ENCODE measurements at places on chromosomes 2 and 18.
A peak's percentile ranks its signal among the peaks of the same experiment; 100 is the strongest.

- DNase-seq = no peak
- H3K27me3 ChIP-seq = peaks cover 3% of the 10 kb centered on the region
- H3K27ac ChIP-seq = no peak overlapping the region
- H3K4me3 ChIP-seq = no peak overlapping the region
- H3K36me3 ChIP-seq = no peaks in the 10 kb centered on the region
- H3K4me1 ChIP-seq = no peaks in the 10 kb centered on the region
Measured at GRCh38 chr18:621291-622043, 24.7 kb downstream of the CLUL1 start.

- H3K36me3 ChIP-seq = no peaks in the 10 kb centered on the region
- peak within 1 kb of the TSS; percentile 73 for H3K4me3 ChIP-seq
- H3K4me1 ChIP-seq = peaks cover 12% of the 10 kb centered on the region
- no peak for DNase-seq
Measured at GRCh38 chr18:61892683-61893308, at the start of gene RNF152. Gene RNF152 (minus strand): TSS chr18:61893007. CDS start chr18:61816463, 76,544 bp downstream.

- no peak for DNase-seq
- H3K27ac ChIP-seq = no peak overlapping the region
- peaks cover 18% of the 10 kb centered on the region for H3K4me1 ChIP-seq
- no peak overlapping the region for H3K4me3 ChIP-seq
Measured at GRCh38 chr2:222290736-222291484, 7.9 kb downstream of the PAX3 start.

DNA sequence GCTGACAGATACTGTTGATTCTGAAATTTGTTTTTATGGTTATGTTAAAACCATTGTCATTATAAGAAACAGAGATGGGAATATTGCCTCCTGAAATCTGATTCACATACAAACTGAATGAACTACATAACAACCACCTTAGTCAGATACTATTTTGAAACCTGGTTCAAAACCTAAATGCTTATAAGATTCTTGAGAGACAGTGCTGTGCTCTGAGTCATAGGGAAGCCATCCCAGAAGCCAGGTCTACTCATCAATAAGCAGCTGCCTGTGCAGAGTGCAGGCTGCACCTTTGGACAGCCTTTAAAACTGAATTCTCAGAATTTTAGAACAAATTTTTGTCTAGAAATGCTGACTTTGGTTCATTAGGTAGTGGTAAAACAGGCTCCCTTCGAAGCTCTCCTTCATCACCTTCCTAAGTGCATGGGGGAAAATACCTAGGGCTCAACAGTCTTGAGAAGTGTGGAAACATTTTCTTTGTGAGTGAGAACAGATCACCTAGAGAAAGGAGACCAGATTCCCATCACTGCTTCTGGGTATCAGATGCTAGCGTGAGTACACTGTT lies at the start of gene SERPINB7:
SERPINB7 (plus strand) TSS at position 253 of the 565 bp plus-strand sequence. CDS start 6,955 bp downstream, outside the sequence.
- H3K36me3 ChIP-seq = no peaks in the 10 kb centered on the region
- no peak within 1 kb of the TSS for H3K27ac ChIP-seq
- H3K4me3 ChIP-seq = no peak within 1 kb of the TSS
- no peaks in the 10 kb centered on the region for H3K4me1 ChIP-seq
- no peak for DNase-seq

- DNase-seq = no peak
- peaks cover 4% of the 10 kb centered on the region for H3K4me1 ChIP-seq
- no peaks in the 10 kb centered on the region for H3K36me3 ChIP-seq
- H3K27ac ChIP-seq = no peak overlapping the region
- H3K4me3 ChIP-seq = no peak overlapping the region
Measured at GRCh38 chr2:199851883-199852282, 891 bp upstream of the FTCDNL1 start.

DNA sequence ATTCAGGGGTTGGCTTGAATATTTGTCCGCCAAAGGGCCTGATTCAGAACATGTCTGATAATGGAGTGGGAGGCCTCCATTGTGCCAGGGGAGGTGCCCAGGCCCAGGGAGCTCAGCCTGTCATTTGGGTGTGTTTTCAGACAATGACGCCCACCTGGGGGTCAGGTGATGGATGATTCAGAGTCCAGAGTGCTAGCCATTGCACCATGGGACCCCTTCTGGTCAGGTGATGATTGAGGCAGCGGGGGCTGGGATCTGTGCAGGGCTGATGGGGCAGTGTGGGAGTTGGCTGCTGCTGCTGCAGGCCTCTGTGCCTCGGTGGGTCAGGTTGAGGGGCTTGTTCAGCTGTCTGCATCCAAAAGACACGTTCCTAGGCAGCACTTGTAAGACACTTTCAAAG lies 8.3 kb upstream of the ARHGEF4 start:
- no peak overlapping the region for H3K4me3 ChIP-seq
- H3K4me1 ChIP-seq = peaks cover 20% of the 10 kb centered on the region
- no peak for DNase-seq
- H3K27ac ChIP-seq = no peak overlapping the region

DNA sequence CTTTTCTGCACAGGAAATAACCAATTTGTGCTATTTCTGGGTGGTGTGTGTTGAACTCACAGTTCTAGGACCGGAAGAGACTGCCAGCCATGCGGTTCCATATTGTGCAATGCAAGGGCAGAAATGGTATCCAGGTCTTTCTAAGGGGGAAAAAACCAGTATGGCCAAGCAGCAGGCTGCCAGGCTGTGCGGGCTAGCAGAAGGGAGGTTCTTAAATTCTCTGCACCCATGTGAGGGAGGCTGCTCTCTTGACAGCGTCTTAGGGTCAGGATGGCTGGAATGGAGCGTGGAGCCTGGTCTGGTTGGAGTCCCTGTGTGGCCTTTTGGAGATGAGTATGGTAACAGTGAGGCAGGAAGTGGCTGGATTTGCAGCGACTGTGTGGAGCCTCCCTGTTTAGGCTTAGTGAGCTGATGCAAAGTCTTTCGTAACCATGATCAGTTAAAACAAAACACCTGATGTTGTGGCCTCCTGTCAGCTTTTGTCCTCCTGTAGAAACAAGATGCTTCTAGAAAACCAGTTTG lies 52.6 kb downstream of the NCK2 start:
- H3K27me3 ChIP-seq = no peaks in the 10 kb centered on the region
- peaks cover 96% of the 10 kb centered on the region for H3K4me1 ChIP-seq
- peak overlapping the region; percentile 94 for H3K27ac ChIP-seq

DNA sequence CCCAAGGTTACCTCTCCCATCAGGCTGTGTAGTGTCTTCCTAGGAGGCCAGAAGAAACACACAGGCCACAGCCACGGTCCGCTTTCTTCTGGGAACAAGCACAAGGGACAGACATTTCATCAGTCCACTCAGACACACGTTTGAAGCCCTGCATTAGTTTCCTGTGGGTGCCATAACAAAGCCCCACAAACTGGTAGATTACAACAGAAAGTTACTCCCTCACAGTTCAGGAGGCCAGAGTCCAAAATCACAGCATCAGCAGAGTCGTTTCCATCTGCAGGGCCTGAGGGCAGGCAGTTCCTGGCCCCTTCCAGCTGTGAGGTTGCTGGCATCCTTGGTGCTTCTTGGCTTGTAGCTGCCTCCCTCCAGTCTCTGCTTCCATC lies 8.8 kb upstream of the PRLH start:
- H3K36me3 ChIP-seq = peaks cover 6% of the 10 kb centered on the region
- peaks cover 13% of the 10 kb centered on the region for H3K4me1 ChIP-seq

DNA sequence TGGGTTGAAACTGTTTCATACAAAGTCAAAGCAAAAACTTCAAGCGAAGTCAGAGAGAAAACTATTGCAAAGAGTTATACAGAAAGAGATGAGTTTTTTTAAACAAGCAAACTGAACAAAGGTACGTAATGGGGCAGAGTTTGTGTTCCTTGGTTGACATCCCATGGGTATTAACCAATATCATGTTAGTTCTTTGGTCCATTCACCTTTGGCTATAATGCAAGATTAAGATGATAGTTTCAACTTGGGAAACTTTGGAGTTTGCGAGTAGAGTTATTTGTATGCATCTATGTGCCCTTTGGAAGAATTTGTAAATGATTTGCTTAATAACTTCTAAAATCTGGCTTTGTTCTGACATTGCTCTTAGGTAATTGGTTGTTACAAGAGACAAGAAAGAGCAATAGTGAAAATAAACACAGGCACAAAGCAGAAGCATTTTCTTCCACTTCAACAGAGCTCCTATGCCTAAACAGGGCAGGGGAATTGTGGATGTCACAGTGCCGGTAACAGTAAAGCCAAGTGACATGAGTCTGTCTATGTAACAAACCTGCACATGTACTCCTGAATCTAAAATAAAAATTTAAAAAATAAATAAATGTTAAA lies 936.1 kb downstream of the SUCLG1 start:
- DNase-seq = no peak
- H3K27me3 ChIP-seq = no peaks in the 10 kb centered on the region
- H3K4me3 ChIP-seq = no peak overlapping the region
- H3K27ac ChIP-seq = no peak overlapping the region

- H3K27ac ChIP-seq = peak overlapping the region; percentile 99
- no peak for DNase-seq
- peak overlapping the region; percentile 90 for H3K4me3 ChIP-seq
- no peaks in the 10 kb centered on the region for H3K27me3 ChIP-seq
- peaks cover 31% of the 10 kb centered on the region for H3K36me3 ChIP-seq
Measured at GRCh38 chr2:74458938-74459363, 713 bp downstream of the WBP1 start.

- H3K4me3 ChIP-seq = no peak overlapping the region
- H3K4me1 ChIP-seq = peaks cover 2% of the 10 kb centered on the region
Measured at GRCh38 chr18:58426611-58427010, 202.3 kb downstream of the ALPK2 start.

GRCh38 chr2:86138736-86139625 lies 32.9 kb downstream of the PTCD3 start:
- H3K4me1 ChIP-seq = peaks cover 14% of the 10 kb centered on the region
- H3K36me3 ChIP-seq = peaks cover 70% of the 10 kb centered on the region
- peak; percentile 40 for DNase-seq
- peak overlapping the region; percentile 74 for H3K27ac ChIP-seq

DNA sequence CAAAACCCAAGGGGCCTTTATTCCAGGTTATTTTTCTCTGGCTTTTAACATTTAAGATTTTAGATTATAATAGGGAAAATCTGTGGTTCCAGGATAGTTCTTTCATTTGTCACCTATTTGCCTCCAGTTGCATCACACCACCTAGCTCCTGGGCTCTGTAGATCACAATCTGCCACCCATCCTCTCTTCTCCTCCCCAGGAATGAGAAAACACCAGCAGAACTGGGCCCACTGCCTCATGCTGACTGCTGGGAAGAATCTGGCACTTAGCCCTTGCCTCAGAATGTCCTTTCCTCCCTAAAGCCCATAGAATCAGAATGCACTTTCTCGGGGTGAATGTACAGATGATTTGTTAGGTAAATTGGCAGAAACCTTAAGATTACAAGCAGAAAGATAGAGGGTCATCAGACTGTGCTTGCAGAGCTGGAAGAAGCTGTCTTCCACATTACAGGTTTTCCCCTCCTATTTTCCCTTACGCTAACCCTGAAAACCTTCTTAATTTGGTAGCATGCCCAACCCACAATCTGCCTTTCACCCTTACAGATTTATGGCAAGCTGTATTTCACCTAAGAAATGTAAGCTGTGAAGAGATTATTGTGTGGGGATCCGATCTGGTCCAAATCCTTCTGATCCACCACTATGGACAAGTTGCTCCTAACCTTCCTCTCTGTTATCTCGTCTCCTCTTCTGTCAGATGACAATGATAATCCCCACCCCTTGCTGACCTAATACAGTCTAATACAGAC lies 72.6 kb downstream of the LRRC30 start:
- no peaks in the 10 kb centered on the region for H3K4me1 ChIP-seq
- H3K27ac ChIP-seq = no peak overlapping the region
- no peaks in the 10 kb centered on the region for H3K36me3 ChIP-seq
- no peak for DNase-seq
- H3K4me3 ChIP-seq = no peak overlapping the region
